ENCODE measurements at places on chromosomes 4 and X.

DNA sequence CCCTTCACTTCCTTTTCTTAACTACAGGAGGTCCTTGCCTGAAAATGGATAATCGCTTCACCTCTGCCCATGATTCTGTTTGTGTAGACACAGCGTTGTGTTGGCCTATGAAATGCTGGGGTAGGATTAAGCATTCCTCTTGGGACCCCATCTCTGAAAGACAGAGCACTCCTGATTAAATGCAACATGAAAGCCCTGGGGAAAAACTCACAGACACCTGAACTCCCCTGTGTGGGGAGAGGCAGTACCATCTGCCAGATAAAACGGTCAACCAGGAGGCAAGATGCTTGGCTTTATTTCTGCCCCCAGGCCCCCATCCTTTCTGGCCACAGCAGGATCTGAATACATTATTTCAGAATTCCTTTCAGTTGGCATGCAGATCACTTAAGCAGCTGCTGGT lies 1.9 kb downstream of the LGI2 start:
- DNase-seq, result no peak

- no peak for DNase-seq
Measured at GRCh38 chr4:17336986-17337385, 174.9 kb downstream of the QDPR start.

- DNase-seq, result no peak
Measured at GRCh38 chr4:135672202-135672601, 1470.6 kb upstream of the PABPC4L start.

DNA sequence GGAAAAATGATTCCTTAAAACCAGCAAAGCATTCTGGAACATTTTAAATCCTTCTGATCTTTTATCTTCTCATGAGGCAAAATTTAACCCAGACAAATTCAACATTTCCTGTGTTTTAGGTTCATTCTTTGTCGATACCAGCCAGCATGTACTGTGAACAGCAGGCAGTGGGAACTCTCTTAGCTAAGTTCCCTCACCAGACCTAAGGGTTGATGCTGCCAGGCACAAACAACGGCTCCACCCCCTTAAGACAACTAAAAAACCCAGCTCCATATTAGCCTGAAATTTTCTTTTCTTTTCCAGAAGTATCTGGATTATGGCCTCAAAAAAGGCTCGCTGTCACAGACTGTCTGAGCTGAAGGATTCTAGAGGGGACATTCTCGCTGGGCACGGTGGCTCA lies 2.4 kb upstream of the RBM47 start:
- DNase-seq, result no peak

DNA sequence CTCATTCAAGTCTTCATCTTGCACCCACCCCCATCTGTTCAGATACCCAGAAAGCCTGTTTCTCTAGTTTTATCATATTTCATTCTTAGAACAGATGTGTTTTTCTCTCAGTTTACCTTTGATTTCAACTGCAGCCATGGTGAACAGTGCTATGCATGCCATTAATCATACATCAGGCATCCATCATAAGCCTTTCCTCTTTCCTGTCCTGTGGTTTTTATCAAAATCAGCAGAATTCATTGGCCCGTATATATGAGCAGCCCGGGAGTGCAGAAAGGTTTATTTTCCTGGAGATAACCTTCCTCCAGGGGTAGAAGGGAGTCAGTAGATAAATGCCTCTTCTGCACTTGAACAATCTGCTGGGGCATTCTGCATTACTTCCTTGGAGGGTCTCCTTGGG lies 65.7 kb downstream of the IL21 start:
- no peak for DNase-seq

DNA sequence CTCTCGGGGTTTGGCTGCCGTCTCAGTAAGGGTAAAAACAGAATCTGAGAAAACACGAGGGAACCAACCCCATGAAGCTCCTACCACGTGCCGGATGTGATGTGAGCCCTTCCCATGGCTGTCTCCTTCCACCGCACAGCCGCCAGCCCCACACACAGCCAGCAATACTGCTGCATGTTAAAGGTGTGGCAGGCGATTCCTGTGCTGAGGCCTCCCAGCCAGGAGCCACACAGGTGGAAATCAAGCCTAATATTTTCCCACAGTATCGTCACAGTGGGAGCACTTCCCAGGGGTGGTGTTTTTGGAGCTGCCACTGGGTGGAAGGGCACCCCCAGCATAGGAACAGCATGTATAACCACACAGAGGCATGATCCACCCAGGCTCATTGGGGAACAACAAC lies 77.5 kb downstream of the SLC2A9 start:
- DNase-seq, result no peak

GRCh38 chr4:31023742-31024141 lies 303.6 kb downstream of the PCDH7 start:
- DNase-seq, result no peak

DNA sequence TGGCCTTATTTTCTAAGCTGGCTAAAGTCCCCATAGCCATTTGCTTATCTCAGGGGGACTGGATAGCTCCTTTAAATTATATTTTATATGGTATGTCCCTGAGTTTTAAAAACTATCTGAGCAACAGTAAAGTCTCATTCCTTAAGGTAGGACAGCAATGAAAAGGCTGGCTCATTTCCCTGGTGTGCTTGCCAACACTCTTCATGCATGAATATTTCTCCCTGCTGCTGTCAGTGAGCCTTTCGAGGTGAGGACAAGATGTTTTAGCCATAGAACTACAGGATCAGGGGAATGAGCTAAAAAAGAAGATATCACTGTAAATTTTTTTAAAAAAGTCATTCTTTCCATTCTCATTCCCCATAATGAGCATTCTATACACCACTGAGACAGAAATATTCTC lies 427.3 kb upstream of the FAM241A start:
- DNase-seq, result no peak

DNA sequence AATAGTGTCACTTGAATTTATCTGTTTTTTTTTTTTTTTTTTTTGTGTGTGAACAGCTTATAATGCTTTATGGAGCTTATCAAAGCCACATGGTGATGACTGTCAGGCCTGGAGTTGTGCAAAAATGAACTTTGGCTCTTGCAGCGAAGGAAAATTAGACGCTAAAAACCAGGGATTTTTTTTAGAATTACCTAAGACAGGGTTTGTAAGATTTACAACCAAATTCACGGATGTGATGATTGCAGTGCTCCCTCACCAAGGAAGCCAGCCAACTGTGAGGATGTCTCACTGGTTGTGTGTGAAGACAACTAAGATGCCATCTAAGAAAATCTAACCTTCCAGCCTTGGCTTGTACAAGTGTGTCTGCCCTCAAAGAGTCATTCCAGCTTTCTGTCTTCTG lies 127.1 kb upstream of the SLC4A4 start:
- DNase-seq, result no peak

- DNase-seq, result no peak
Measured at GRCh38 chr4:183195534-183195933, 96.5 kb downstream of the WWC2 start.

- no peak for DNase-seq
Measured at GRCh38 chr4:55345054-55345453, 988 bp upstream of the SRD5A3 start.

GRCh38 chr4:94758141-94758699 lies 465 bp downstream of the BMPR1B start:
- DNase-seq, result peak; percentile 9

DNA sequence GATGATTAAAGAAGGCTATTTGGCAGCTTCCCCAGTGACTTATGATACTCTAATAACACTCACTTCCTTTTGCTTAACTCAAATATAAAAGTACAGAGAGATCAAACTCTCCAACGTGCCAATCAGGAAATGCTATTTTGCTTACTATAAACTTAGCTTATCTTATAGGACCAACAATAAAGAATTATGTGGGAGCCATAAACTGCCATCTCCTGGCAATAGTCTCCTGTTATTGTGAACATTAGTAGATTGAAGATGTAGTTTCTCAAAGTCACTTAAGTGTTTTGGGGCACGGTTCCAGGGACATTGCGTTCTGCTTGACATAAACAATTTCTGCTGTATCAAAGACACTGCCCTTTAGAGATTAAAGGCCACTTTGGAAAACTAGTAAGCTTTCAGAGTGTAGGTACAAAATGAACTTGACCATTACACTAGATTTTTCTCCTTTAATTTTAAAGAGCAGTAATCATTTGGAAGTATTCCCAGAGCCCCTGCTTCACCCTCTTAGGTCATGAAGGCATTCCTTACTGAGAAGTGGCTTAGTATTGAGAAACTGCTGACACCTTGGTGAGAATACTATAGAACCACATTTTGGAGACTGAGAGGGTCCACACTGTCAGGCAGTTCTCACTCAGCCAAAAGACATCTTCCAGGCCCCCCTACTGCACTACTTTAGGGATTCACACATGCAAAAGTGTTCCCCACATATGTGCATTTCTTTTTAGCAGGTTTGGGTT lies 51.9 kb downstream of the MAOA start:
- DNase-seq, result no peak

- no peak for DNase-seq
Measured at GRCh38 chrX:56987741-56988140, 7.6 kb downstream of the SPIN3 start.

DNA sequence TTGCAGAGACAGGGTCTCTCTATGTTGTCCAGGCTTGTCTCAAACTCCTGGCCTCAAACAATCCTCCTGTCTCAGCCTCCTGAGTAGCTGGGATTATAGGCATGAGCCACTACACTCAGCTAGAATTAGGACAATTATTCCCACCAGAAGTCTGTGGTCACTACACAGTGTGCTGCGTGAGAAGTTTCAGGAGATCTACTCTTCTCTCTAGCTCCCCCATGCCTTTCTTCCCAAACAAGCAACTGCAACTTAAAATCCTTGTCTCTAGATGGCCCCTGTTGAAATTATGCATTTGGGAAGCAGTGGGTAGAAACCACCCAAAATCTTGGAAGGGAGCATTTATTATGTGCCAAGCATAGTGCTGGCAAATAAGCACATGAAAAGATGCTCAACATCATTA lies 21.1 kb upstream of the MAP7D3 start:
- no peak for DNase-seq

GRCh38 chrX:120120223-120120622 lies 4.5 kb upstream of the RHOXF1 start:
- DNase-seq, result no peak

DNA sequence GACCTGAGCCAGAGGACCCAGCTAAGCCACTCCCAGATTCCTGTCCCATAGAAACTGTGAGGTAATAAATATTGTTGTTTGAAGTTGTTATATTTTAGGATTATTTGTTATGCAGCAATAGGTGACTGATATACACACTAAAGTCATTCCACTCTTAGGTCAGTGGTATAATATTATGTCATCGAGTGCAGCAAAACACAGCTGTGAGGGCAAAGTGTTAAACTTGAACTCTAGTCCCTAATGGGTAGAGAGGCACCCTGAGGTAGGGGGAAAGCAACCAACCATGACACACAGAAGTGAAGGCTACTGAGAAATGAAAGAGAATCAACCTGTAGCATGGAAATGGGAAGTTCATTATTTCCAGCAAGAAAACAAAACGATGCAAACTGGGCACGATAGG lies 66.6 kb downstream of the ATXN3L start:
- DNase-seq, result no peak

DNA sequence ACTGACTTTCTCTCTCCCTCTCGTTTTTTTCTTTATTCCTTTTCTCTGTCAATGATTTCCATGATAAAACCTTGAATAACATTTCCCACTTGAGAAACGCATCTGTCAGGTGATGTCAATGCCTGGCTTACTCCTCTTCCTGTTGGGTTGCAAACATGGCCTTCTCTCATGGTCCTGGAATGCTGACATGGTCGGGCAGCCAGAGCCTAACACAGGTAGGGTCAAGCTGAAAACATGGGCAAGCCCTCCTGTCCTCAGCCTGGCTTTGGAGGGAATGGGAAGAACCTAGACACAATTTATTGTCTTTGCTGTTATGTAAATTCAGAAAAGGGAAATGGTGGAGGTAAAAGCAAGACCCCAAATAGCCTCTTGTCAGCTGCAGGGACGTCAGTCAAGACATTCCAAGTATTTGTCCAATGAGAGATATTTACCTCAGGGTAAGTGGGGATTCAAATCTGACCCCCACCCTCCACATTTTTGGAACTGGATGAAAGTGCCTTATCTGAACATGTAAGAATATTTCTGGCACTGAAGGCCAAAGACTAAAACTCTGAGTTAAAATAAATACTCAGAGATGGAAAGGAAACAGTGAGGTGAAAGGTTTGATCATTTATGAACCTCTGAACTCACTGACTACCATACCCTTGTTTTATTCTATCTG lies 473.8 kb downstream of the SPRY1 start:
- DNase-seq, result no peak

DNA sequence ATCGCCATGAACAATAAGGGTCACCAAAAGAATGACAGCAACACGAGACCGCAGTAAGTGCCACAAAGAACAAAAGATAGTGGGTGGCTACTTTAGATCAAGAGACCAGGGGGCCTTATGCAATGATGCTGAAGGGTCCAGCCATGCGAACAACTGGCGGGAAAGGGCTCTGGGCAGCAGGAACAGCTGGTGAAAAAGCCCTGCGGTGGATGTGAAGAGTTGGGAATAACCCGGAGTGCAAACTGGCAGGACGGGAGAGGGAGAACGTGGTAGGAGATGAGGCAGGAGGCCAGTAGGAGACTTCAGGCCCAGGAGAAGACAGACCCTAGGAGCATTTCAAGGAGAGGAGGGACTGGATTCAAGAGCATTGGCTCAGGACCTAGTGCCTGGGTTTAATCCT lies 120.2 kb downstream of the AFAP1 start:
- no peak for DNase-seq

- no peak for DNase-seq
Measured at GRCh38 chr4:46329118-46329976, 60.6 kb downstream of the GABRA2 start.

- no peak for DNase-seq
Measured at GRCh38 chr4:4227510-4228355, 1.0 kb upstream of the OTOP1 start.

GRCh38 chrX:31336419-31336818 lies 264.6 kb upstream of the FTHL17 start:
- DNase-seq, result no peak

- DNase-seq, result no peak
Measured at GRCh38 chrX:47746446-47746845, 87.5 kb upstream of the UXT start.

GRCh38 chrX:123756320-123756719 lies 23.5 kb upstream of the THOC2 start:
- no peak for DNase-seq

DNA sequence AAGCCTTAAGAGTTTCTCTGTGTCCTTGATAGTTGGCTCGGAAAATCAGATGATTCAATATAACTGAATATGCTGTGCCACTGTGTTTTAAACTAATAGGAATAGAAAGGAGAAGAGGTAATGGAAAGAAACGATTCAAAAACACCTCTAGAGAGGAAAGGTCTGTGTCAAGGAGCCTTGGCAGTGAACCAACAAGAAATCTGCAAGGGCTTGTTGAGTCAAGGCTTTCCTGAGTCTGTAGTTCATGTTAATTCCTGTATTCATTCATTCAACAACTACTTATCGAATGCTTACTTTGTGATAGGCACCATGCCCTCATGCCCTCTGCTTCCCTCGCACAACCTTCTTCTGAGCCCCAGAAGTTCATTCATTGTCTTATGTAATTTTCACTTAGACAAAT lies 336.0 kb downstream of the PDHA2 start:
- DNase-seq, result no peak

GRCh38 chrX:56733459-56734046 lies 4.5 kb downstream of the NBDY start:
- peak; percentile 52 for DNase-seq

- DNase-seq, result no peak
Measured at GRCh38 chrX:129646566-129647417, 8.0 kb downstream of the APLN start.
